ENCODE measurements at places on chromosomes 16 and 17. TPM values are rescaled to one million over a fixed set of nuclear protein-coding genes. Genes with fewer than 3 reads are reported as not detected.

The HBQ1 gene
- total RNA-seq = not detected

The CPHXL2 gene
- not detected for total RNA-seq

The SSTR5 gene
- 1.4 TPM for total RNA-seq

The SNX20 gene
- total RNA-seq = not detected

The PDILT gene
- 0.18 TPM for total RNA-seq

The TERB1 gene
- total RNA-seq = not detected

The PRR14 gene
- 5.0 TPM for total RNA-seq

The TADA2A gene
- 5.2 TPM for total RNA-seq

The MT1M gene
- total RNA-seq = 0.32 TPM

The SPN gene
- 0.36 TPM for total RNA-seq

The STH gene
- not detected for total RNA-seq

The CNTD1 gene
- not detected for total RNA-seq

The APOBR gene
- total RNA-seq = not detected

The SLC13A5 gene
- not detected for total RNA-seq

The CLEC18A gene
- not detected for total RNA-seq

The FBXO39 gene
- not detected for total RNA-seq

The SRCIN1 gene
- not detected for total RNA-seq

The C1QTNF1 gene
- total RNA-seq = 1,160 TPM

The CDC6 gene
- 9.6 TPM for total RNA-seq

The NRN1L gene
- total RNA-seq = not detected

The RAC3 gene
- total RNA-seq = 32.6 TPM

The TP53I13 gene
- total RNA-seq = 76.8 TPM

The ADORA2B gene
- 170 TPM for total RNA-seq

The CCDC200 gene
- total RNA-seq = not detected

The DHRS7C gene
- not detected for total RNA-seq

The TMIGD1 gene
- total RNA-seq = not detected

The TGFB1I1 gene
- 119 TPM for total RNA-seq

The CRYBA1 gene
- total RNA-seq = not detected

The ZFP90 gene
- total RNA-seq = 12.5 TPM

The EFNB3 gene
- total RNA-seq = 7.0 TPM

The ALOXE3 gene
- total RNA-seq = not detected

The KRT9 gene
- not detected for total RNA-seq

The CES3 gene
- total RNA-seq = under 0.01 TPM

The CCL8 gene
- not detected for total RNA-seq

The RNF43 gene
- total RNA-seq = not detected

The PIPOX gene
- total RNA-seq = not detected

The TMEM88 gene
- not detected for total RNA-seq

The TIMP2 gene
- 183 TPM for total RNA-seq

The ABCC6 gene
- not detected for total RNA-seq

The ANKFN1 gene
- total RNA-seq = not detected

The SMG6 gene
- total RNA-seq = 55.1 TPM

The OR3A2 gene
- total RNA-seq = not detected

The NLGN2 gene
- 12.5 TPM for total RNA-seq

The GNGT2 gene
- not detected for total RNA-seq

The MYO1D gene
- total RNA-seq = 20.2 TPM

The SGSM2 gene
- total RNA-seq = 24.8 TPM

The ZNF469 gene
- 7.0 TPM for total RNA-seq

The KRTAP9-6 gene
- total RNA-seq = not detected

The PPP1R1B gene
- 3.4 TPM for total RNA-seq

The KRTAP4-6 gene
- not detected for total RNA-seq

The NAE1 gene
- 46.6 TPM for total RNA-seq

The NAGPA gene
- total RNA-seq = 24.2 TPM

The CDRT15L2 gene
- not detected for total RNA-seq

The KIF2B gene
- not detected for total RNA-seq

The ADGRG1 gene
- 3.9 TPM for total RNA-seq

The TVP23A gene
- 0.18 TPM for total RNA-seq

The TM4SF5 gene
- total RNA-seq = not detected

The P2RX5 gene
- total RNA-seq = 0.18 TPM

The KCNJ2 gene
- total RNA-seq = 0.81 TPM

The CETP gene
- not detected for total RNA-seq
